Bronchial epithelial cell (primary cell): ENCODE measurements at places on chromosomes 3 and 15. TPM values are rescaled to one million over a fixed set of nuclear protein-coding genes. Genes with fewer than 3 reads are reported as not detected.

- no peak for DNase-seq
These were observed 54.1 kb upstream of the FURIN start for GRCh38 chr15:90814191-90814821.

The PDE12 gene
- total RNA-seq, result 12.6 and 14.7 TPM in 2 replicates

GRCh38 chr3:141996437-141996836, 120.0 kb downstream of the ATP1B3 start:
- DNase-seq, result peak; percentile 70

- DNase-seq, result peak; percentile 78
These were observed 2.0 kb downstream of the MGLL start for GRCh38 chr3:127820221-127820825.

GRCh38 chr15:85312486-85312885, 67.9 kb upstream of the AKAP13 start:
- DNase-seq, result no peak

GRCh38 chr3:4936982-4937614, 42.1 kb upstream of the BHLHE40 start:
- DNase-seq, result no peak

The TRH gene
- total RNA-seq, result not detected in 2 replicates

GRCh38 chr3:23450051-23450450, 246.9 kb downstream of the UBE2E2 start:
- DNase-seq, result no peak

The ARNT2 gene
- total RNA-seq, result 0.13 and 0.26 TPM in 2 replicates

- DNase-seq, result no peak
These were observed 856.5 kb upstream of the ARPP21 start for GRCh38 chr3:34782871-34783270.

- no peak for DNase-seq
These were observed 81.5 kb downstream of the CPN2 start for GRCh38 chr3:194269610-194270145.

DNA sequence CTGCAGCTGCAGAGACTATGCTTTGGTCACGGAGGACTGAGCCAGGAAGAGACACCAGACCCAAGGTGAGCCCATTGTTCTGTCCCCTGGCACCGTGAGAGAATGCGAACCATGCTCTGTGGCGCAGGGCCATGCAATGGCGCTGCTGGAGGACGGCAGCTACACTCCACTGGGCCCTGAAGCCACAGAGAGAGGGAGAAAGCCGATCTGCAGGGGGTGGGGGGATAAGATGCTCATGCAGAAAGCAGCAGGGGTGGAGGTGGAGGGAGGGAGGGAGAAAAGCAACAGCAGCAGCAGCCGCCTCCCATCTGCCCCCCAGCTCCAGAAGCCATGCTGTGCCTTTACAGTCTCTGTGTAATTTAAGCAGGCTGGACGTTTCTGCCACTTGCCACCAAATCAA, 5.3 kb downstream of the BDH1 start:
- DNase-seq, result no peak

The ADPGK gene
- 29.7 and 40.5 TPM in 2 replicates for total RNA-seq

DNA sequence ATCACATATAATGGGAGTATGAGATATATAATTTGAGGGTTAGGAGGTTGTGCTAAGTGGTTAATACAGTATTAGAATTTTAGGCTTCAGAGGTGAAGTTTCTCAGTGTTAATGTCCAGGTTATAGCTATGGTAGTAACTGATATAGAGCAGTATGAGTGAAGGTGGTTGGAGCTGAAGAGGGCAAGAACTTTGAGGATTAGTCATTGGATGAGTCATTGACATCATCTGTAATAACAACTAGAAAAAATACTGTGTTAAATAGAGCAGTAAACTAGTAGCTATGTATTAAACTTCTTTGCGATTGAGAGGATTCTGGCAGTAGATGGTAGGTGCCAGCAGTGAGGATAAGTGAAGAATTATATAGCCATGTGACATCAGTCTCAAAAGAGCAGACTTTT, 47.5 kb upstream of the EIF3J start:
- peak; percentile 89 for DNase-seq
